ENCODE measurements at places on chromosomes 16 and 17.

- DNase-seq, result no peak
Observed at GRCh38 chr16:14449334-14449733, 180.7 kb downstream of the PARN start.

DNA sequence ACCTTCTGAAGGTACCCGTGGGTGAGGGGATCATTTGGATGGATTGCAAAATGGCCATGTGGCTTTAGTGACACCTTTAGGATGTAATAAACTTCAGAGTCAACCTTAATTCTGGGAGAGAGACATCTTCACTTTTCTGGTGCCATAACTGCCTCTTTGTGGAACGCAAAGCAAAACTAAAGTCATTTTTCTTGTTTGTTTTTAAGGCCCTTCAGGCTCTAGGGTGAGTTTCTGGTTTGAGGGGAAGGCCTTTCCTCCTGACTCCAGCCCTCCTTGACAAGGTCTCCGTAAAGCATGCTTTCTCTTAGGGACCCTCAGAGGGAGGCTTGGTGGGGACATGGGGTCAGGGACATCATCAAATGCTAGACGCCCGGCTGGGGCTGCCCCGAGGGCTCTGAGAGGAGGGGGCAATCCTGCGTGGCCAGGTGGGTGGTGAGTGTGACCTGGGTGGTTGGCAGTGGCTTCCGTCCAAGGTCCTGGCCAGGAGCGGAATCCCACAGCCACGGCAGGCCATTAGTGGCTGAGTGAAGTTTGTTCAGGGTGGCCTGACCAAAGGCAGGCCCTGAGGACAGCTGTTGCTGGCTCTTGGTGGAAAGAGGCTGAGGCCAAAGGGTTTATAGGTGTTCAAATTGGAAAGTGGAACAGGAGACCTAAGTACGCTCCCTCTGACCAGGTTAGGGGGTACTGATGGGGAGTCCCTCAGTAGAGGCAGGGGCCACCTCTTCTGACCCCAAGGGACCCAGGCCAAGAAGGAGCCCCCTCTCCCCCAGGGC lies 112.2 kb downstream of the METRNL start:
- DNase-seq, result no peak

DNA sequence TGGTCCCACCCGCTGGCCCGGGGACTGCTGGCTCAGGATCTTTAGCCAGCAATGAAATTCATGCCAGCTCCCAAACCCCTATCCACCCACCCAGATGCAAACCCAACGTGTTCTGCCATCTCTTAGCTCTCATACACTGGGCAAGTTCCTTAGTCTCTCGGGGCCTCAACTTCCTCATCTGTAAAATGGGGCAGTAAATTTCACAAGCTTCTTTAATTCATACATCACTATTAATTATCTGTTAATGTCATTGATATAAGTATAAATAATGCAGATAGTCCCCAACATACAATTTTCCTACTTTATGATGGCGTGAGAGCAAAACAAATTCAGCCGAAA lies 398.7 kb downstream of the SOX9 start:
- no peak for DNase-seq

- no peak for DNase-seq
Observed at GRCh38 chr17:83193336-83194185, 114.2 kb downstream of the METRNL start.

DNA sequence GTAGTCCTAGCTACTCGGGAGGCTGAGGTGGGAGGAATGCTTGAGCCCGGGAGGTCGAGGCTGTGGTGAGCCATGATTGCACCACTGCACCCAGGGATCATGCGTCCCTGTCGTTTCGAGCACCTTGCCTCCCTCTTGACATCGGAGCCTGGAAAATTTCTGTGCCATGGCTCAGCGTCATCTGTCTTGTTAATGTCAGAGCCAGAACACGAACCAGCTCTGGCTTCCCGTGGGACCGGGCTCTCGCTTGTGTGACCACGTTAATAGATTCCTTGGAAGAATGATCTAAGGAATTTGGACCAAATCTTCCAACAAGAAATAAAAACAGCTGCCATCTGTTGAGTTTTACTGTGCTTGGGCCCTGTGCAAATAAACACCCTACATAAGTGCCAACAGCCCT lies 117.7 kb downstream of the ABCC1 start:
- DNase-seq, result no peak

Data from NCI-H1436 (cell line).